Activated naive CD4-positive, alpha-beta T cell (primary cell): ENCODE measurements at places on chromosomes 4 and X.

DNA sequence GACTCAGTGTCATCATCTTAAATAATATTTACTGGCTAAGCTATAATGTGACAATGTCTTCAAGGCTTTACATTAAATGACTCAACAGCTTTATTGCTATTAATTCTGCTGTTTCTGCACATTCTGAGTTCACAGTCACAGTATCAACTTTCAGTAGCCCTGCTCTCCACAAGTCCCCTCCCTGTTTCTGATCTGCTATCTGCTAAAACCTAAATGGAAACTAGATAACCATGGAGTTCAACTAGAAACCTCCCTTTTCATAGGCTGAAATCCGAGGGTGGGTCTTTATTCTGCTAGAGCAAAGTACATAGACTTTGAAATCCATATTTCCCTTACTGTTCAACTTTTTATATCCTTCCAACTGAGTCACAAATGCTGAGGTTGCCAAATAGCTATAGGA is 5.4 kb upstream of the ACE2 start:
- DNase-seq = no peak

- DNase-seq = no peak
These were observed 16.3 kb downstream of the OFD1 start for GRCh38 chrX:13750812-13751211.

DNA sequence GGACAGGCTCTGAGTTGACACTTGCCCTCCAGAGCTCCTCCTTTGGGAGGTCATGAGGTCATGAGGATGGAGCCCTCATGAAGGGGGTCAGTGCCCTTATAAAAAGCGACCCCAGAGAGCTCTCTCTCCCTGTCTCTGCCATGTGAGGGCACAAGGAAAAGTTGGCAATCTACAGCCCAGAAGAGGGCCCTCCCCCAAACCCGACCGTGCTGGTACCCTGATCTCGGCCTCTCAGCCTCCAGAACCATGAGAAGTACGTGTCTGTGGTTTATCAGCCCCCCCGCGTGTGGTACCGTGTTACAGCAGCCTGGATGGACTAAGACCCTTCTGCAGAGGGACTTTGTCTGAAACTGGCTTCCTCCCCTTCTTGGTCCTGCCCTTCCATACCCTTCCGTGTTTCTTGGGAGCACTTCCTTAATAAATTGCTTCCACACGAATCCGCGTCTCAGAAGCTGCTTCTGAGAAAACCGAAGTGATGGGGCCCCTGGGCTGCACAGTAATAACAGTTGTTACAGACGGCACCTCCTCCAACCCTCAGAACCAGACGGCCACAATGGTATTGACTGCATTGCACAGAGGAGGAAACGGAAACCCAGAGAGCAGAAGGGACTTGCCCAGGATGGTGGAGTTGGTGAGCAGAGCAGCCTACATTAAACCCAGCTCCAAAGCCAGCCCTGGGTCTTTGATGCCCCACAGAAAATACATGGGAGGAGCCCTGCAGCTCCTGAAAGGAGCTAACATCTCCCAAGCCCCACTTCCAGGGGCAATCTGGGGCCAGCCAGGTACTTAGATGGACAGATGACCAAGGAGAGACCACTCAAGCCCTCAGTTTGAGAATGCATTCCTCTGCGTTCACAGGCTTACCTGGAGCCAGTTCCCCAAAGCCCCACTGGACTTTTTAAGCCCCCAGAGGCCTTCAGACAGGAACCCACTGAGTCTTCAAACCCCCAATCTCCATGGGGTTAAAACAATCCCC is 242.7 kb downstream of the BCOR start:
- peak; percentile 31 for DNase-seq

DNA sequence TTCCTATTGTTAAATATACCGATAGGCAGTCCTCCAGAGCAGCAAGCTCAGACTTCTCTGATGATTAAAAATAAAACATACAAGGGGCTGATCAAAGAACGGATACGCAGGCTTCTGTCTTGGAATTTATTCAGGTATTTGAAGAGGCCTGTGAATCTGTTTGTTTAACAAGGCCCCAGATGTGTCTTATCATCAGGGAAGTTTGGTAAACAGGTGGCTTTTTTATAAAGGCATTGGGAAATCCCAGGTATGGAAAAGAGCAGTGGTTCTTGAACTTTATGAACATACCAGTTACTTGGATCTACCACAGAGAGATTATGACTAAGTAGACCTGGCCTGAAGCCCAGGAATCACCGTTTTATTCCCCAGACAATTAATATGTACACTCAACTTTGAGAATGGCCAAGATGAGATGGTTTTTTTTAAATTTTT is 47.9 kb downstream of the SOWAHB start:
- DNase-seq = no peak

DNA sequence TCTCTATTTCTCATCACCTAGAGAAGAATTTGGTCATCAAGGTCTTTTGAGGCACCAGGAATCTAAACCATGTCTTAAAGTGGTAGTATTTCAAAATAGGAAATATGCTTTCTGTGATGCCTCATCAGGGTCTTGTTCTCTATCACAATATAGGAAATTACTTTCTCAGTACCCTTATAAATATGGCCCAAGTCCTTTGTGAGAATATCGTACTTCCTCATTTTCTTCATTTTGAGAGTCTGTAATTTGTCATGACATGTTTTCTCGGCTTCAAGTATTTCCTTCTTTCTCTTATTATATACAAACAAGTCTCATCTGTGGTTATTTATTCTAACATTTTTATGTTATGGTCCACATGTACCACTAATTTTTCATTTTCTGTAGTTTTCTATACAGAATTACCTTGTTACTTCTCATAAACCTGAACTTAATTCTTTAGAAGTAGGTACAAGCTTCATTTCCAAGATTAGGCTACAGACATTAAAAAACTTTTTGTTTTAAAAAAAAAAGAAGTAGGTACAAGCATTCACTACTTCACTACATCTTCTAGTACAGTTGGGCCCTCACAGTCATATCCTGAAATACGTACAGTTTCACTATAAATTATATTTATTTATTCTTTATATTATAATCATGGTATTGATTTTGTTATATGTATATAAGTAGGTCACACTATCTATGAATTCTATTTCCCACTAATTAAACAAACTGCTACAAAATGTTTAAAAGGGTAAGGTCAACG is 54.4 kb downstream of the KLHL13 start:
- DNase-seq = no peak
